ENCODE measurements at places on chromosomes 2 and 18.

GRCh38 chr18:63579616-63580015 is 7.5 kb upstream of the SERPINB13 start:
- no peak for DNase-seq

DNA sequence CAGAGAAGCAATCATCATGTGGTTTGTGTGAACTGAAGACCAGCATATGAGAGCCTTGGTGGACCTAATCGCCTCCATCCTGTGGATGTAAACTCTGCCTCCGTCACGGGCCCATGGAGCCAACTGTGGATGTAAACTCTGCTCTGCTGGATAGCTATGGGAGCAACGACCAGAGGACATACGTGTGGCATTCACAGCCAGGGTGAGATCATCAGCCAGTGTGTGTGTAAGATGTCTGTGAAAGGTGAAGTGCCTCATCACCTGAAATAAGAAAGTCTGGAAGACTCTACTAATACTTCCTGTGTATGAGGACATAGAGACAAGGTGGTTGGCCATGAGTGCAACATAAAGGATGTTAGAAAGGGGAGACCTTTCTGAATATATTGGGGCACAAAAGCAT is 63.5 kb downstream of the CYB5A start:
- no peak for DNase-seq

GRCh38 chr18:44343570-44343969 is 337.1 kb upstream of the SETBP1 start:
- no peak for DNase-seq

DNA sequence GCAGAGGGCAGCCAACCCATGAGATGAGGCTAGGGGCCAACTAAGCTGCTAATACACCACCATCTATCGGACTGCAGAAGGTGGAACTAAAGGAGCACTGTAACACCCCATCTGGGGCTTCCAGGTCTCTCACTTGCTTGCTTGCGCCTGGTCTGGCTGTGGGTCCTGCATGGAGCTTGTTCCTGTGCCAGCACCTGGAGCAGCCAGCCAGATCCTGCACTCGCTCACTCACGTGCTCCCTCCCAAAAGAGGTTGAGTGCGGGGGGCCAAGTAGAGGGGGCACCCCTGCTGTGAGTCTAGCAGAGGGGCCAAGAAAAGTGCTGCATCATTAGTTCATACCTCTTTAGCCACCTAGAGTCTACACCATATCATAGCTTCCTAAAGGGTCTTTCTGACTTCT is 250.9 kb downstream of the LRRTM4 start:
- no peak for DNase-seq

DNA sequence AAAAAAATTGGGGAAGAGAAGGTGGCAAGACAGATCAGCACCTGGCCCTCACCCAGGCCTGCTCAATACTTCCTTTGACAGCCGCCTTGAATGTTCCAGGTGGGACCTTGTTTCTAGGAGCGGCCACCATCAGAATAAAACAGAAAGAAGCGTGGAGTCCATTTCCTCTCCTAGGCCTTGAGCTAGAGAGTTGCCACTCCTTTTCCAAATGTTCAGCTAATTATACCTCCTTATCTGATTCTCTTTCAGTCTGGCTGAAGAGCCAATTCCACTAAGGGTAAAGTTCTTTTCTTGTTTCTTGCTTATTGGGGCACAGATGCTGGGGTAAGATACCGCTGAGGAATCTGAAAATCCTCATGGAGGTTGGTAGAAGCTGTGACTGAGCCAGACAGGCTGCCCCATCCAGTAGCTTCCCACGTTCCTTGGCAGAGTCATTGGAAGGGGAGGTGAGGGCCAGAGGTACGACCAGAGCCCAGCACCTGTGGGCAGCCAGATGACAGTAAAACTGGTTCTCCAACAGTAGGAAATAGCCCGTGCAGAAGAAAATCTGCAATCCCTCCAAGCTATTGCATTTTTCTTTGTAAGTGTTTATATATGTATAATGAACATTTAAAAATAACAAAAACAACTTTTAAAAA is 51.5 kb downstream of the PLB1 start:
- DNase-seq: no peak

DNA sequence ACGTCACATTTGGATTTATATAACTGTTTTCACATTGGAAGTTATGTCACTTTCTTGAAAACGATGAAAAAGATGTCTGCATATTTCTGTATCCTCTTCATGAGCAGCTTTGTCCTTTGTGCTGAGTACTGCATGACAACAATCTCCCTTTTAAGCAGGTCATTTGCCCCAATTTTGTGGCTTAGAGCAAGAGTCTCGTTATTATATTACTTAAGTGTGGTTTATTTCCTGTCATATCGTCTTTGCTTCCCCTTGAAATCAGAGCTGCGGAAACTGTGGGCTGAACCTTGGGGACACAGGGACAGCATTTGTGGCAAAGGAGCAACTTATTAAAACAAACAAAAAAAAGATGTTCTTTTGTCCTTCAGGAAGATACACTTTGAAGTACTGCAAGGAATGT is 254.0 kb upstream of the DSEL start:
- no peak for DNase-seq

- DNase-seq: no peak
Measured at GRCh38 chr2:1492711-1493430, 79.6 kb downstream of the TPO start.

DNA sequence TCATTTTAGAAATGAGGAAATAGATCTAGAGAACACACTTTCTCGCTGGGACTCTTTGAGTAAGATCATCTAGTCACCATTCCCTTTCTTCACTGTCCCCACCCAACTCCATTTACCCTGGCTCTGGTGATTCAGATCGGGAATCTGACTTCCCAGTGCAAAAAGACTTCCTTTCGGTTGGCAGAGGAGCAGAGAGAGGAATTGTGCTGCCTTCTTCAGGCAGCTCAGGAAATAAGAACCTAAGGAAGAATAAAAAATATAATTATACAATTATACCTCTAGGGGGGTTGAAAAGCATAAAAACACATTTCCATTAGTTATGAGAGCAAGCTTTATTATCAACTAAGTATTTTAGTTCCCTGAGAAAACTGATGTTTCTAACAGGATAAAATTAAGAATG is 9.3 kb upstream of the MPP4 start:
- no peak for DNase-seq

GRCh38 chr2:117359266-117359914 is 455.1 kb upstream of the DDX18 start:
- no peak for DNase-seq
